Neural crest cell (in vitro differentiated cells): ENCODE measurements at places on chromosomes 7 and 10.

DNA sequence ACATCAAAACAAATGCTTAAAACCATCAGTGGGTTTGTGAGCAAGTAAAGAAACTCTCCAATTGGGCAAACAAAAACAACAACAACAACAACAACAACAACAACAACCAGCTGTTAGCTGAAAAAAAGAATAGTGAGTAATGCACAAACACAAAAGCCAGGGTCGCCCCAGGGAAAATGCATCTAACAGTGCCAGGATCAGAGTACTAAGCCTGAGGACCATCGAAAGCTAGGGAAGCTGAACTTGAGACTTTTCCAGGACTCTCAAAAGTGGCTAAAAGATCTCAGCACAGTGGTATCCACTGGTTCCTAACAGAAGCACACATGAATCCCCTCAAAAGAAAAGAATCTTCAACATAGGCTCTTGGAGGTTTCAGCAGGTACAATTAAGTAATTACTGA lies 83.3 kb downstream of the CPXM2 start:
- no peaks in the 10 kb centered on the region for H3K36me3 ChIP-seq
- peak overlapping the region; percentile 32 for H3K27ac ChIP-seq
- DNase-seq: no peak

- peak within 1 kb of the TSS; percentile 8 for H3K27ac ChIP-seq
- peak; percentile 89 for DNase-seq
- peaks cover 14% of the 10 kb centered on the region for H3K4me1 ChIP-seq
- peaks cover 13% of the 10 kb centered on the region for H3K27me3 ChIP-seq
- H3K36me3 ChIP-seq: peaks cover 3% of the 10 kb centered on the region
- peak within 1 kb of the TSS; percentile 85 for H3K4me3 ChIP-seq
Observed at GRCh38 chr10:94402204-94402842, at the start of gene TBC1D12. TBC1D12 (plus strand) TSS chr10:94402541; CDS start chr10:94402614, 73 bp downstream.

GRCh38 chr10:28984431-28984830 lies 304.4 kb upstream of the LYZL1 start:
- peaks cover 6% of the 10 kb centered on the region for H3K27me3 ChIP-seq
- no peaks in the 10 kb centered on the region for H3K36me3 ChIP-seq
- H3K27ac ChIP-seq: no peak overlapping the region
- no peak overlapping the region for H3K4me3 ChIP-seq
- peaks cover 7% of the 10 kb centered on the region for H3K4me1 ChIP-seq
- DNase-seq: no peak

DNA sequence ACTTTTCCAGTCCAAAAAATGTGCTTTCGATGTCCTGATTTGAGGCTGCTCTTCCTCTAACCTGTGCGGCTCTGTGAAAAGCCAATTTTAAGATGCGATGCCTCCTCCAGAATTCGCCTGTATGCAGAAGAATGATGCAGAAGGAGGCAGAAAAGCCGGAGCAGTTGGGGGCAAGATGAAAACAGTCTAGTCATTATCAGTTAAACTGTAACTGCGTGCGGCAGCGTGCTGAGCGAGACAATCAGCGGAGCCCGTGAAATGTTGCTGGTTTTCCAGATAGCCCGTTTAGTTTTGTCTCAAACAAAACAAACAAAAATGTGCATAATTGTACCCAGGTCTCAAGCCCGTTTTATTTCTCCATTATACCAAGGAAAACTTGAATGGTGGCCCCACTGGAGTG lies 137.0 kb upstream of the FGFR2 start:
- no peak overlapping the region for H3K4me3 ChIP-seq
- no peaks in the 10 kb centered on the region for H3K36me3 ChIP-seq
- H3K4me1 ChIP-seq: peaks cover 39% of the 10 kb centered on the region
- no peak overlapping the region for H3K27ac ChIP-seq

DNA sequence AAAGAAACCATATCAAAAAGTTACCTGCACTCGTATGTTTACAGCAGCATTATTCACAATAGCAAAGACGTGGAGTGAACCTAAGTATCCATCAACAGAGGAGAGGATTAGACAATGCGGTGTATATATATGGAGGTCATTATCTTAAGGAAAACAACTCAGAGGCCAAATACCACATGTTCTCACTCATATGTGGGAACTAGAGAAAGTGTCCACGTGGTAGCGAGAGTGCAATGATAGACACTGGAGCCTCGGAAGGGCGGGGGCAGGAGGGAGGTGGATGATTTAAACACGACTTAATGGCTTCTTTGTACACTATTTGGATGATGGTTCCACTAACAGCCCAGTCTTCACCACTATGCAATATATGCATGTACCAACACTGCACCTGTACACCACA lies 40.1 kb upstream of the RNF32 start:
- H3K4me3 ChIP-seq: no peak overlapping the region
- H3K27ac ChIP-seq: no peak overlapping the region
- no peaks in the 10 kb centered on the region for H3K27me3 ChIP-seq
- DNase-seq: no peak
- H3K36me3 ChIP-seq: no peaks in the 10 kb centered on the region
- H3K4me1 ChIP-seq: no peaks in the 10 kb centered on the region

GRCh38 chr10:127368101-127368500 lies 171.7 kb upstream of the INSYN2A start:
- H3K27me3 ChIP-seq: no peaks in the 10 kb centered on the region
- H3K4me1 ChIP-seq: peaks cover 11% of the 10 kb centered on the region
- DNase-seq: no peak
- no peak overlapping the region for H3K4me3 ChIP-seq
- H3K27ac ChIP-seq: no peak overlapping the region

GRCh38 chr10:54194806-54195205 lies 606.2 kb downstream of the PCDH15 start:
- no peak overlapping the region for H3K27ac ChIP-seq
- H3K36me3 ChIP-seq: no peaks in the 10 kb centered on the region
- H3K27me3 ChIP-seq: no peaks in the 10 kb centered on the region
- H3K4me1 ChIP-seq: no peaks in the 10 kb centered on the region

GRCh38 chr10:52615756-52616394 lies 156.7 kb downstream of the MBL2 start:
- no peak overlapping the region for H3K4me3 ChIP-seq
- no peaks in the 10 kb centered on the region for H3K4me1 ChIP-seq
- H3K27ac ChIP-seq: no peak overlapping the region

- peaks cover 46% of the 10 kb centered on the region for H3K4me1 ChIP-seq
- no peaks in the 10 kb centered on the region for H3K36me3 ChIP-seq
- H3K27ac ChIP-seq: peak overlapping the region; percentile 43
- DNase-seq: peak; percentile 51
Observed at GRCh38 chr10:29736366-29737073, 101.7 kb upstream of the SVIL start.

DNA sequence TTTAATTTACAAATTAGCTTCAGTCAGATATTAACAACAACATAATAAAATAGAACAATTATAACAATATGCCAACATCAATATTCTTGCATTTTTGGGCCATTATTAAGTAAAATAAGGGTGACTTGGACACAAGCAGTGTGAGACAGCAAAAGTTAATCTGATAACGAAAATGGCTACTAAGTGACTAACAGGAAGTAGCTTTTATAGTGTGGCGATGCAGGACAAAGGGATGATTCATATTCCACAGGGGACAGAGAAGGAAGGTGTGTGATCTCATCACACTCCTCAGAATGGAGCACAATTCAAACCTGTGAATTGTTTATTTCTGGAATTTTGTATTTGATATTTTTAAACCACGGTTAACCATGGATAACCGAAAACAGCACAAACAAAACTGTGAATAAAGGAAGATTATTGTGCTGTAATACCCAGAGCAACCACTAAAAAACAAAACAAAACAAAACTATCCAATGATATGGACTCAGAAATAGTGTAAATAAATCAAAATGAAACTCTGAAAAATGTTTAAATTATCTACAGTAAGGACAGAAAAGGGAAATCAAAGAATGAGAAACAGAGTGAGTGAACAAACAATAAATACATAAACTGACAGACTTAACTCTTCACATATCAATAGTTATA lies 66.9 kb upstream of the TFEC start:
- peaks cover 16% of the 10 kb centered on the region for H3K4me1 ChIP-seq
- no peaks in the 10 kb centered on the region for H3K27me3 ChIP-seq

GRCh38 chr10:31864834-31865518 lies 63.7 kb downstream of the ARHGAP12 start:
- peaks cover 3% of the 10 kb centered on the region for H3K36me3 ChIP-seq
- DNase-seq: no peak
- no peak overlapping the region for H3K27ac ChIP-seq

GRCh38 chr7:106110238-106110560 lies 1.9 kb downstream of the SYPL1 start:
- peaks cover 31% of the 10 kb centered on the region for H3K4me1 ChIP-seq
- H3K4me3 ChIP-seq: peak overlapping the region; percentile 75
- H3K36me3 ChIP-seq: no peaks in the 10 kb centered on the region
- no peak overlapping the region for H3K27ac ChIP-seq

DNA sequence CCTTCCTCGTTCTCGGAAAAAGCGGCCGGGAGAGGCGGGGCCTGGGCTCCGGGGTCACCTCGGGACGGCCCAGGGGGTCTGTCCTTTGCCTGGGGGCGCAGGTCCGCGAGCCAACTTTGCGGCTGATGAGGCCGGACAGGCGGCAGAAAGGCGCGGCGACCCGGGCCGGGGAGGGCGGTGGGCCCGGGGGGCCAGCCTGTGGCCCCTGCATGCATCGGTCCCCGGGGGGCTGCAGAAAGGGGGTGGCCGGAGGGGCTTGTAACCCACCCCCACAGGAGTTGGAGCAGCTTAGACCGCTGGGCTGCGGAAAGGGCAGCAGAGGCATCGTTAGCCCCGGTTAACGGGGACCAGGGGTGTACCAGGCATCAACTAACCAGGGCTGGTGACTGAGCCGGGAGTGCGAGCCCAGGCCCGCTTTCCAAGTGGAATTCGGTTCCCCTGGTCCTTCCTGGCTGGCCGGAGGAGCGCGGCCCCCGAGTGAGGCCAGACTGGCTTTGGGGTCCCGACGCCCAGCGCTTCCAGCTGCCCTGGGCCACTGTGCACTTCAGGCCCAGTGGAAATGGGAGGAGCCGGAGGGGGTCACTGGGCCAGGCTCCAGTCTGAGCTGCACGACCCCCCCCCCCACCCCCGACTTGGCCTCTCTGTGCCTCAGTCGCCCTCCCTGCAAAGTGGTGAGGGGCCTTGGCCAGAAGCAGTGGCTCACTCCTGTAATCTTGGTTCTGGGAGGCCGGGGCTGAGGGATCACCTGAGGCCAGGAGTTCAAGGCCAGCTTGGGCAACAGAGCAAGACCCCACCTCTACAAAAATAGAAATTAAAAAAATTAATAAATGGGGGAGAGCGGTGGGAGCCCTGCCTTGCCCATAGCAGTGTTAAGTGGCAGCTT lies 919 bp downstream of the SLC29A4 start:
- no peak overlapping the region for H3K27ac ChIP-seq
- H3K36me3 ChIP-seq: no peaks in the 10 kb centered on the region
- no peaks in the 10 kb centered on the region for H3K4me1 ChIP-seq
- H3K27me3 ChIP-seq: peaks cover 3% of the 10 kb centered on the region

DNA sequence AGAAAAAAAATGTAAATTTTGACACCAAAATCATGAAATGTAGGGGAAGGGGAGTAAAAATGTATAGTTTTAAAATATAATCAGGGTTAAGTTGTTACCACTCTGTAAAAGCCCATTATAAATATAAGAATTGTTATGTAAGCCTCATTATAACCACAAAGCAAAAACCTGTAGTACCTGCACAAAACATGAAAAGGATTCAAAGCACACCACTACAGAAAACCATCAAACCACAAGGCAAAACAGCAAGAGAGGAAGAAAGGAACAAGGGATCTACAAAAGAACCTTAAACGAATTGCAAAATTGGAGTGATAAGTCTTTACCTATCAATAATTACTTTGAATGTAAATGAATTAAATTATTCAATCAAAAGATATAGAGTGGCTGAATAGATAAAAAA lies 41.0 kb upstream of the CDK6 start:
- H3K4me3 ChIP-seq: no peak overlapping the region
- H3K4me1 ChIP-seq: peaks cover 4% of the 10 kb centered on the region
- H3K27ac ChIP-seq: no peak overlapping the region
- H3K36me3 ChIP-seq: no peaks in the 10 kb centered on the region

DNA sequence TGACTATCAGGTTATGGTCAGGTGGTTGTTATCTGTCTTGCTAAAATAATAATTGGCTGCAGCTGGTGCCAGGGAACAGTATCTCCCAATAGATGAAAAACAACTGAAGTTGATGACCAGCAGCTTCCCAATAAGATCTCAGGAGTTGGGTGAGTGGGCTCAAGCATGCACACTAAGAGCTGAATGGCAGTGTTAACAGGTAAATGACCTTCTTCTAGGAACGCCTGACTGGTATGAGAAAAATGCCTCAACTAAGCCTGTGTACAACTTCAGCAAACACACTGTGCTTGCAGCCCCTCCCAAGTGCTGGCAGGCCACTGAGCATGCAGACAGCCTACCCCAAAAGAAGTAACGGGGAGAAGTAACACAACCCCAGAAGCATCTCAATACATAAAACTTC lies 636.9 kb downstream of the ACTR3B start:
- no peak for DNase-seq
- peaks cover 14% of the 10 kb centered on the region for H3K36me3 ChIP-seq
- no peaks in the 10 kb centered on the region for H3K4me1 ChIP-seq
- H3K27me3 ChIP-seq: no peaks in the 10 kb centered on the region
- H3K27ac ChIP-seq: no peak overlapping the region

GRCh38 chr7:45072131-45073030 lies 16.4 kb downstream of the NACAD start:
- no peak for DNase-seq
- no peaks in the 10 kb centered on the region for H3K27me3 ChIP-seq
- peaks cover 3% of the 10 kb centered on the region for H3K36me3 ChIP-seq
- no peak overlapping the region for H3K27ac ChIP-seq
- H3K4me3 ChIP-seq: no peak overlapping the region
